Thymus (tissue), 14 donors: ENCODE measurements at places on chromosomes 1 and 21. TPM values are rescaled to one million over a fixed set of nuclear protein-coding genes. Genes with fewer than 3 reads are reported as not detected.

Gene SDHB
- polyA plus RNA-seq: 70.0 TPM

DNA sequence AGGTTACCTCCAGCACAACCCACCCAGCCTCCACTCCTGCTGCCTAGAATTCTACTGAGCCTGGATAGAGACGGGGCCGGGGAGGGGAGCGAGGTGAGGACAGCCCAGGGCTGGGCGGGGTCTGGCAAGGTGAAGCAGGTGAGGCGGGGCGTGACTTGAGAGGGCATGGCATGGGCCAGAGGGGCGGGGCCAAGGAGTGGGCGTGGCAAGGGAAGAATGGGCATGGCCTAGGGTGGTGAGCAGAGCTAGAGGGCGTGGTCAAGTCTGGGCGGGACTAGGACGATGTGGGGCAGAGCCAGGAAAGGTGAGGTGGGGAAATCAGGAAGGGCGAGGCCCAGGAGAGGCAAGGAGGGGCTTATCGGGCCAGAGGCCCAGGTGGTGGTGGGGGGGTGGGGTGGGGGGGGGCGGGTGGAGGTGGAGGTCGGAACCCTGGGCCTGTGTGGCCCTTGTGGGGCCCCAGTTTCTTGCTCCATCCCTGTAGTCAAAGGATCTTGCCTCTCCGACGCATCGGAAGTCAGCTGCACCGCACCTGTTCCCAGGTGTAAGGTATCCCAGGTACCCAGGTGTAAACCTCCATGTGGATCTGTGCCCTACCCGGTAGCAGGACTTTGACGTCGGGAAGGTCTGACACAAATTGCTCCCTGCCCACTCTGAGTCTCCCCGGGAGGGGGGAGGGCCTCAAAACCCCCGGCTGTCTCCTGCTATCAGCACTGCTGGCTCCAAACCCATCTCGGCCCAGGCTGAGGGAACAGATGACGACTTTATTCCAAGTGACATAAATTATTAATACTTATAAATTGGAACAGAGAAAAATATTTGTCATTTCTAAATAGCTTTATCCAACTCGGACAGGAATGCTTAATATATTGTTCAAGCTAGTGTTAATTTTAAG is 32.9 kb upstream of the UTS2 start:
- H3K4me1 ChIP-seq: no peaks in the 10 kb centered on the region
- DNase-seq: no peak
- no peak overlapping the region for H3K27ac ChIP-seq
- H3K36me3 ChIP-seq: no peaks in the 10 kb centered on the region
- no peaks in the 10 kb centered on the region for H3K27me3 ChIP-seq

- H3K4me1 ChIP-seq: peaks cover 5% of the 10 kb centered on the region
- no peaks in the 10 kb centered on the region for H3K36me3 ChIP-seq
- no peak overlapping the region for H3K27ac ChIP-seq
- no peak for DNase-seq
- H3K27me3 ChIP-seq: no peaks in the 10 kb centered on the region
Observed at GRCh38 chr1:116586741-116587143, 15.9 kb upstream of the CD58 start.

DNA sequence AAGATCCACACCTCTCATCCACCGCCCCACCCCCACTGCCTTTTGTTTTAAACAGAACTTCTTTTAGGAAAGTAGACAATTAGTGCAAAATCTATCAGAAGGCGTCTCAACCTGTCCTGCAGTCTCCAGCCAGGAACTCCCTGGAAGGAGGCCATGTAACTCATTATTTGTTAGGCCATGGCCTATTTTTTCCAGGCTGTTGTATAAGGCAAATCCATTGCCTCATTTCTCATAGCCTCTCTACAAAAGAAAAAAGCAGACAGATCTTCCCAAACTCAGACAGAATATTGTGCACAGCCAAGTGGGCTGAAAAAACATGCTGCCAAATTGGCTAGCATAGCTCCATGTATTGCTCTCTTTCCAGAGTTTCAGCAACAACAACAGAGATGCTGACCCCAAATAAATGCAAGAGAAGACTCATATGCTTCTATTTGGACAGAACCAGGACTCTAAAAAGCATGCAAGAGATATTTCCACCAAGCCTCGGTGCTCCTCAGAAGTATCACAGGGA is 770.7 kb upstream of the CXADR start:
- no peak for DNase-seq
- H3K4me1 ChIP-seq: no peaks in the 10 kb centered on the region

Gene CCDC17
- 3.4 TPM for polyA plus RNA-seq

GRCh38 chr1:40344597-40344996 is 27.5 kb upstream of the COL9A2 start:
- H3K27ac ChIP-seq: no peak overlapping the region
- no peaks in the 10 kb centered on the region for H3K4me1 ChIP-seq
- no peak for DNase-seq
- no peaks in the 10 kb centered on the region for H3K36me3 ChIP-seq
- H3K27me3 ChIP-seq: no peaks in the 10 kb centered on the region

DNA sequence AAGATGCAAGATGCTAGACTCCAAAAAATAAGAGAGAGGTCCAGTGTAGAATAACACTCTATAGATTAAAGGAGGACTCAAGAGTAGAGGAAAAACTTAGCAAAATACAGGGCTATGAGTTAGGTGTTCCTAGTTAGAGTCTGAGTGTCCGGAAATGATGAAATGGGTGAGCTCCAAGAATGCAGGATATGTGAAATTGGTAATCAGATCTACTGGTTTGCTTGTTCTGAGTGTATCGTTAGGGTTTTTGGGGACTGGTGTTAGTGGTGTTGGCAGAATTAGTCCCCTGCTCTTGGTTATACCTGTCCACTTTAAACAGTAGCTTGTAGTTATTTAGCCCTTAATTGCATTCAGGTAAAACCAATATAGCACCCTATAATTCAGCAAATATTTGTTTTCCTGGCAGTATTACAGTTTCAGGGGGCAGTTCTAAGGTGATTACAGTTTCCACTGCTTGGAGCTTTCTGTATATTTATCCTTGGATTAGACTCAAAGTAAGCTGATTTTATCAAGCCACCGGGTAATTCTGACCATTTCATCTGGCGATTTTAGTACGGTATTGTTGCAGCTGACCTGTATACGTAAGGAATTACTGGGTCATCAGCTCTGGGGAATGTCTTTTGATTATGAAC is 332.7 kb downstream of the CHRM3 start:
- peak overlapping the region; percentile 55 for H3K4me3 ChIP-seq
- no peaks in the 10 kb centered on the region for H3K36me3 ChIP-seq
- peak; percentile 39 for DNase-seq

Gene TNFRSF9
- 12.0 TPM for polyA plus RNA-seq

- no peak for DNase-seq
- no peak overlapping the region for H3K4me3 ChIP-seq
- no peaks in the 10 kb centered on the region for H3K4me1 ChIP-seq
Observed at GRCh38 chr1:71809085-71809484, 473.3 kb downstream of the NEGR1 start.

Gene LMX1A
- polyA plus RNA-seq: 0.11 TPM

DNA sequence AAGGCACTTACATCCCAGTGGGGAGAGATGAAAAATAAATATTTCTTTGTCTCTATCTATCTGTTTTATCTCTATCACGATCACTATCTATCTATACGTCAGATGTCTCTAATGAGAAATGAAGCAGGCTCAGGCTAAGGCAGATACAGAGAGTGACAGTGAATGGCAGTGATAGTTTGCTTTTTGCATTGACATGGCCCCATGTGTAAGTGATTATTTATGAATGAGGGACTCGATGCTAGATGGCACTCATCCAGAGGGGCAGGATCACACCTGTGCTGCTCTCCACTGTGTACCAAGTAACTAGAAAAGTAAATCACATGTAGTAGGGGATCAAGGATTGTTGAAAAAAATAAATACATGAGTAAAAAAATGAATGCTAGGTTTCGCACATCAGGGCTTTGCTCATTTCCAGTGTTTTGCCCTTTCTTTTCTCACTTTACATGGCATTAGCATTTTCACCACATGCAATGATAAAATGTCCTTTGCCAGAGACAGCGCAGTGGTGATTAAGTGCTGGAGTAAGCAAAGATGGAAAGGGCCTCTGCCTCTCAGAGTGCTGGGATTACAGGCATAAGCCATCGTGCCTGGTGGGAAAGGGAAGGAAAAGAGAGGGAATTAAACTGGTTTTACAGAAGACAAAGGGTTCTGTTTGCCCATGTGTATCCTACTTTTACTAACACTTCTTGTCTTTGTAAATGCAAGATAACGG is 16.5 kb downstream of the TBX19 start:
- no peaks in the 10 kb centered on the region for H3K27me3 ChIP-seq
- H3K27ac ChIP-seq: no peak overlapping the region
- DNase-seq: no peak
- H3K36me3 ChIP-seq: no peaks in the 10 kb centered on the region

GRCh38 chr1:23620605-23621004 is 61.3 kb upstream of the ID3 start:
- no peaks in the 10 kb centered on the region for H3K36me3 ChIP-seq
- peaks cover 96% of the 10 kb centered on the region for H3K4me1 ChIP-seq
- no peaks in the 10 kb centered on the region for H3K27me3 ChIP-seq

- H3K36me3 ChIP-seq: no peaks in the 10 kb centered on the region
- no peaks in the 10 kb centered on the region for H3K4me1 ChIP-seq
- no peak overlapping the region for H3K4me3 ChIP-seq
- H3K27me3 ChIP-seq: no peaks in the 10 kb centered on the region
- no peak overlapping the region for H3K27ac ChIP-seq
Observed at GRCh38 chr21:38036016-38036415, 119.8 kb upstream of the KCNJ6 start.
